Stimulated activated CD8-positive, alpha-beta memory T cell treated with anti-CD3 and anti-CD28 coated beads, Interleukin-7, amount 100 ng/mL, for 1 hour (primary cell): ENCODE measurements at places on chromosomes 11 and 22.

- DNase-seq: no peak
Measured at GRCh38 chr11:134049303-134049702, 19.6 kb upstream of the JAM3 start.

GRCh38 chr11:64207256-64208085, 950 bp downstream of the FERMT3 start:
- peak; percentile 60 for DNase-seq

GRCh38 chr22:29787371-29787980, 20.3 kb downstream of the UQCR10 start:
- DNase-seq: no peak

DNA sequence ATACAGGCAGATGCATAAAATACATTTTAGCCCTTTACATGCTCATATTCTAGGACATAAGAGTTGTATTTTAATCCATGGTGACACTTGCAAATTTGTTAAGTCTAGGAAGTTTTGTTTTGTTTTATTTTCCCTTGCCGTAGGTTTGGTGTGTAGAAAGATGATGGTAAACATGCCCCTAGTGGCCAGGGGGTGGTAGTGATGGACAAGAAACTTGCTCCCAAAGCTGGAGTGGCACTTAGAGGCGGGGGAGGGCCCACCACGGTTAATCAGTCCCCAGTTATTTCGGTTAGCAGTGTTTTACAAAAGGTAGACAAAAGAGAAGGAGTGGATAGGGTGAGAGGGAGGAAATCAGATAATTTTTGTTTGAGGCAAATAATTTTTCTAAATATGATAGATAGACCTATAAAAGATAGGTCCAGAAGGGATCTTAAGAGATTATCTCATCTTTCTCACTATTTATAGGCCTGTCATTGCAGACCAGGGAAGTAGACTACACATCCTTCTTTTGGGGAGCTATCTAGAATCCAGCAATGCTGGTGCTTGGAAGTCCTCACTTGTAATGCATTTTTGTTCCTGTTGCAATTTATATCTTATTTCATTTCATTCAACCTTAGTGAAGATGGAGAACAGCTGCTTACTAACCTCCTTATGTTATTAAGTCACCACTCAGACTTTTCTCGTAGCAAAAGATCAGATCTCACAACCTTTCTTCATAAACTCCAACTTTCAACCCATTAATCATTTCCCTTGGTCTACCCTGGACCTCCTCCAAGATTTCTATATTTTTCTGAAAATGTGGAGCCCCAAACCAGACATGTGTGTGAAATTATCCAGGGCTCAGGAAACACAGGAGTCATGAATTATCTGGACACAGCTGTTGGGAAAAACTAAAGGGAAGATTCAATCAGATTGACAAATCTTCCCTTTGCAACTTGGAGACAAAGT, 5.9 kb upstream of the BDNF start:
- no peak for DNase-seq

DNA sequence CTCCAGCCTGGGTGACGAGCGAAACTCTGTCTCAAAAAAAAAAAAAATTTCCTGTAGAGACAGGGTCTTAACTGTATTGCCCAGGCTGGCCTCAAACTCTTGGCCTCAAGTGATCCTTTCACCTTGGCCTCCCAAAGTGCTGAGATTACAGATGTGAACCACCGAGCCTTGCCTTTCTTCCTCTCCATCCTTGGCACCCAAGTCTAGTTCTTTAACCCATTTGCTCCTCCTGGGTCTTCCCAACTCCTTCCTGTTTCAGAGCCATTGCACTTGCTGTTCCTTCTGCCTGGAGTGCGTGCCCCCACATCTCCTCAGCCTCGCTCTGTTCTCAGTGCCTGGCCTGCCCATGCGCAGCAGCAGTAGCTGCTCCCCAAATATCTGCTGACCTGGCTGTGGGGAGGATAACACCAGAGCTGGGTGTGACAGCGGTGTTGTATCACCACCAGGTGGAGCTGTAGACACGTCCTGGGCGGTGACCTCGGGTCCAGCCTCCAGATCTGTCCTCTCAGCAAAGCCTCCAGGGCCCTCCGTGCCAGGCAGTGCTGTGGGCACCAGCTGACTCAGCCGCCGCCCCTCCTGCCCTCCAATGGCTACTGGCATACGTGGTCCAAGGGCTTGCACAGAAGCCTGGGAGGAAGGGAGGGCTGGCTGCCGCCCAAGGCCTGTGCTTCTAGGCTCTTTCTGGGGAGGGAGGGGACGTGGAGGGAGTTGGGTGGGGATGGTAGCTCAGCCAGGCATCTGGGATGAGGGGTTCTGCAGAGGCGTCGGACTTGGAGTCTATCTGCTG, 22.0 kb downstream of the TEF start:
- DNase-seq: peak; percentile 67
